Activated CD8-positive, alpha-beta memory T cell treated with anti-CD3 and anti-CD28 coated beads for 1 hour (primary cell): ENCODE measurements at places on chromosomes 7 and 10.

GRCh38 chr7:114922026-114922651 is at the start of gene MDFIC:
Gene MDFIC (plus strand): TSS chr7:114922094. CDS start chr7:114923034, 940 bp downstream.
- DNase-seq: peak; percentile 44

- DNase-seq: no peak
Observed at GRCh38 chr10:92755725-92756124, 66.0 kb downstream of the HHEX start.

DNA sequence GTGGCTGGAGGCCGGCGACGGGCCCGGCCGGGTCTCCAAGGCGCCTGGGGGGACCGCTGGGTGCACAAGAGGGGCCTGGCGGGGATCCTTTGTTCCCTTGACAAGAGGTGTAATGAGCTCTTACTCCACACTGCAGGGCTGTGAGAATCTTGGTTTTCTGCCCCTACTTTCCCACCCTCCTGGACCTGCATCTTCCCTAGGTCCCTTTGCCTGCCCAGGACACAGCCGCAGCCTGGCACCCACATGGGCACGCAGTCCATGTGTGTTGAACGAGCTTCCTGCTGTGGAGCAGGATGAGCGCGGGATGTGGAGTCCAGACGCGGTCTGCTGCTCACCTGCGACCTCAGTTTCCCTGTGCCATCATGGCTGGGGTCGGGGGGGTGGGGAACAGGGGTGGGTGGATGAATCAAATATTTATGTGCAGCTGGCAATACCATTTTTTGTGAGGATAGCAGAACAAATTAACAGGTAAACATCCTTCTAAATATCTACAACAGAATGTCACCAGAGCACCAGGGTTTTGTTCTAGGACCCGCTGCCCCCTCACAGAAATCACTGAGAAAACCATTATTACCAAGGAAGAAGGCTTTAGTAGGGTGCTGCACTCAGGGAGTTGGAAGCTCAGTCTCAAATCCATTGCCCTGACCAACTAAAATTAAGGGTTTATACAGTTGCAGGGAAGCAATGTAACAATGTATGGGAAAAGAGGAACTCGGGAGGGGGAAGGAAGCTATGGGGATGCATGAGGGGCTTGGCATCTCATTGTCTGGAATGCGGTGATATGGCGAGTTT is 474 bp upstream of the NSMCE4A start:
- DNase-seq: no peak

DNA sequence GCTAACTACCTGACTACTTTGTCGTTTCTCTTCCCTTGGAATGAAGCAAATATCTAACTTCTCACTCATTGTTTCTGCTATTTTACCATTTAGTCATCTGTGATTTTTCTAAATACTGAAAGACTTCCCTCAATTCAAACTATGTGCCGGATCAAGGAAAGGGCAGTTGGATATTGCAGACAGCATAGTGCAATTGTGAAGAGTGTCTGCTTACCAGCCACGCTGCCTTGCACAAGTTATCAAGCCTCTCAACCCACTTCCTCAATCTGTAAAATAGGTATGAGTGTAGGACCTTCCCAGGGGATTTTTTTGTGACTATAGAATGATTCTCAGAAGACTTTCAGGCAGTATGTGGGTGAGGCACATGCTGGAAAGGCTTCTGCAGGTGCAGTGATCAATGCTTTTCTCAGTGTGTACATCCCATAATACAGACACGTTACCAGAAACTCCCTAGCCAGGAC is 54.3 kb downstream of the EGFR start:
- no peak for DNase-seq

DNA sequence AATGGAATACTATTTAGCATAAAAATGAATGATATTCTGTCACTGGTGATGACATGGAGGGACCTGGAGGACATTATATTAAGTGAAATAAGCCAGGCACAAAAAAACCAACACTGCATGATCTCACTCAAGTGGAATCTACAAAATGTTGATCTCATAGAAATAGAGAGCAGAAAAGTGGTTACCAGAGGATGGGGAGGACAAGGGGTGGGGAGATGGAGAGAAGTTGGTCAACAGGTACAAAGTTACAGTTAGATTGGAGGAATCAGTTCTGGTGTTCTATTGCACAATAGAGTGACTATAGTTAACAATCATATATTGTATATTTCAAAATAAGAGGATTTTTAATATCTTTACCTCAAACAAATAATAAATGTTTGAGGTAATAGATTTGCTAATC is 24.7 kb upstream of the SLC18A3 start:
- no peak for DNase-seq

GRCh38 chr10:18321371-18321770 is 181.1 kb downstream of the CACNB2 start:
- DNase-seq: no peak

DNA sequence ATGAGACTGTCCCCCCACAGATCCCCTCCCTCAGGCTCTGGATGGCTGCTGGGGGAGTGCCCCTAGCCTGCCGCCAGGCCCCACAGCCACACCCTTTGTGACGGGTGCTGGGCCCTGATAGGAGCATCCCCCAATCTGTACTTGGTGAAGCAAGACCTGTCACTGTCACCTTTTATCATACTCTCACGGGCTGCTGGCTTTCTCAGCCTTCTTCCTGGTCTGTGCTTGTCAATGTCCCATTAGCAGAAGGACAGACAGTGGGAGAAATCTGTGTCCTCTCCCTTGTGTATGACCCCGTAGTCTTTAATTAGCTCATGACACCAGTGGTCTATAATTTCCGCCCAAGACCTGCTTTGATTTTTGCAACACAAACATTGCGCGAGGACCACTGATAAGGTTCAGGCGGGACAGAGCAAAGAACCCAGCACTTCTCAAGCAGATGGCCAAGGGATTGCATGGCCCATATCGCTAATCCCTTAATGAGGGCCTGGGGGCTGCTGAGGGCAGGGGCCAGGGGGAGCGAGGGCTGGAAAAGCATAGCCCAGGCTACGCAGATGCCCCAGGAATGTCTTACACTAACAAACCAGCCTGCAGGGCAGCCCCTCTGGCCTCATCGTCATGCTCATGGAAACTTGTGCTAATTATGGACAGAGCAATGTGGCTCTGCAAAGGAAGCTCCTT is 127.8 kb downstream of the PTPN20 start:
- no peak for DNase-seq

GRCh38 chr7:147571436-147572185 is 1019.0 kb upstream of the C7orf33 start:
- DNase-seq: no peak

DNA sequence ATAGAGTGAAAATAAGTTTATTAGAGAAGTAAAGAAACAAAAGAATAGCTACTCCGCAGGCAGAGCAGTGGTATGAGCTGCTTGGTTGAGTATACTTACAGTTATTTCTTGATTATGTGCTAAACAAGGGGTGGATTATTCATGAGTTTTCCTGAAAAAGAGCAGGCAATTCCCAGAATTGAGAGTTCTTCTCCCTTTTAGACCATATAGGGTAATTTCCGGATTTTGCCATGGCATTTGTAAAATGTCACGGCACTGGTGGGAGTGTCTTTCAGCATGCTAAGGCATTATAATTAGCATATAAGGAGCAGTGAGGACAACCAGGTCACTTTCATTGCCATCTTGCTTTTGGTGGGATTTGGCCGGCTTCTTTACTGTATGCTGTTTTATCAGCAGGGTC is 25.7 kb upstream of the GALNT17 start:
- no peak for DNase-seq

DNA sequence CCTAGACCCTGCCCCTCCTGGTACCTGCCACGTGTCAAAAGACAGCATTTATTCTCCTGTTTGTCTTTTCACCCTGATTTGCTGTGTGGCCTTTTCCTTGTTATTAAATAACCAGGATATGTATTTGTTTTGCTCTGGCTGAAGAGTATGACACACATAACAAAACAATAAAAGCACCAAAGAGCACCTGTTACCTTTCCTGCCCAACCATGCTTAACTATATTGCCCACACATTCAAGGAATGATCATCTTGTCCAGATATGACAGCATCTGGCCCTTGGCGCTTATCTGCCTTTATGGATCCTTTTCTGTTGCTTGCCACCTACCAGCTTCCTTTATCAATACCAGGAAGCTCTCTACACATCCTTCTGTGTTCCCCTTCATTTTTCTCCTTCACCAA is 357.7 kb downstream of the FGFR2 start:
- DNase-seq: no peak

GRCh38 chr7:117308891-117309290 is 14.0 kb downstream of the WNT2 start:
- no peak for DNase-seq

GRCh38 chr10:80413271-80413996 is 5.1 kb downstream of the PRXL2A start:
- DNase-seq: no peak

DNA sequence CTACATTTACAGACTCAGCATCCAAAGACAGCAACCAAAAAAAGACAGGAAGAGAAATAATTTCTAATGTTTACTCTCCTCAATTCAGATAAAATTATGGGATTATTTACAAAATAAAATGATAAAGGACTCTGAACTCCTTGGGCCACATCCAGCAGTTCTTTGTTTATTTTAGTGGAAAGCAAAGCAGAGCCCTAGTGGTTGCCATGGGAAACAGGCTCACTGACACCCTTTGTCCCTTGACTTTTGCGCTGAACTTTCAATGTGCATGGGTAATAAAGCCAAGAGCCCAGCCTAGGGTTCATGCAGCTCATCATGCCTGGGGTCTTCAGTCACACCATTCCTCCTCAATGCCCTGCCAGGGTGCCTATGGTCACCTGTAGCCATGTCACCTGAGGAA is 442.6 kb upstream of the IGFBP3 start:
- no peak for DNase-seq

DNA sequence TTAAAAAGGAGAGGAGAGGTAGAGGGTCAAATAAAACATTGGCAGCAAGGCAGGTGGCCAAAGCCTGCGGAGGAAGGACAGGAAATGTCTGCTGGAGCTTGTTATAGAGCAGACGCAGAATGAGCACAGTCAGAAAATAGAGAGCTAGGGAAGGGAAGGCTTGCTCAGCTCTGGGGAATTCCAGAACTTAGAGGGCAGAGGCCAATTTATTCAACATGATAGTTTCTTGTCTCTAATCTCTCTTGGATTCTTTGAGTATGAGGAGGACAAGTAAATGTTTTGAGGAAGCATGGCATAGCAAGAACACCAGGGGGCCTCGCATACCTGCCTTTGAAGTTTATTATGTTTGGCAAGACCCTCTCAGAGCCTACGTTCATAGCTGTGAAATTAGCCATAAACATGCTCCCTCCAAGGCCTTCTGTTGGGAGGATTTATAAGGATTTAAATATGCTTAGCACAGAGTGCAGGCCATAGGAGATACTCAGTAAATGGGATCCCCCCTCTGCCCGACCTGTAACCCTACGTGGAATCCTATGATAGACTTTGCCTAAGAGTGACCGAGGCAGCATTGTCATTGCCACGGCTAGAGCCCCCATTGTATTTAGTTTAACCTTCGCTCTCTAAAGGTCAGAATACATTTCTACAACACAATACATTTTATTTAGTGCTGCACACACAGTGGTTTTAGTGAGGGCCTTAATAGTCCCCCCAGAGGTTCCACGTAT is 293.9 kb downstream of the CCDC3 start:
- no peak for DNase-seq
